Esophagus muscularis mucosa (tissue), 4 donors: ENCODE measurements at places on chromosomes 2 and 18. TPM values are rescaled to one million over a fixed set of nuclear protein-coding genes. Genes with fewer than 3 reads are reported as not detected.

GRCh38 chr2:187951470-187952218, 340.0 kb upstream of the GULP1 start:
- no peak for DNase-seq

GRCh38 chr2:86747711-86748639, 27.9 kb downstream of the RMND5A start:
- DNase-seq, result no peak

DNA sequence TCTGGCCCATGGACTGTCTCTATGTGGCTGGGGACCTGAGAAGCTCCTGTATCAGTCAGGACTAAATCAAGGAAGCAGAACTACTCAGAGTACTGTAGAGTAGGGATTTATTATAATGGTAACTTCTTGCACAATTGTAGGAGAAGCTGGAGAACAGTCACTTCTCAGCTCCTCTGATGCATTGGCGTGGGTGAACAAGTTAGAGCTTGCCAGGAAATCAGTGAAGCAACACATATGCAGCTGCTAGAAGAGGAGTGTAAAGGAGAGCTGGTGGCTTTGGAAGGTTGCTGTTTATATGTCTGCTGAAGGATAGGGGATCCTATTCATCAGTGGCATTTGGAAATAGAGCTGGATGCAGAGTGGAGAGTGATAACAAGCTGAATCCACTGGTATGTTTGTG, 215.5 kb upstream of the CWC22 start:
- DNase-seq, result no peak

GRCh38 chr2:230619491-230619890, 93.2 kb upstream of the CAB39 start:
- no peak for DNase-seq

GRCh38 chr2:176789751-176790150, 422.8 kb upstream of the HNRNPA3 start:
- no peak for DNase-seq

Gene REG3G
- total RNA-seq, result not detected

Gene QPCT
- total RNA-seq, result 5.1 TPM

Gene LAMA3
- 12.9 TPM for total RNA-seq
